ENCODE measurements at places on chromosomes 13 and 19. TPM values are rescaled to one million over a fixed set of nuclear protein-coding genes. Genes with fewer than 3 reads are reported as not detected.

GRCh38 chr19:52638601-52639000, 446 bp upstream of the ZNF83 start:
- no peak for DNase-seq

GRCh38 chr19:24059563-24060295, 27.3 kb upstream of the ZNF254 start:
- DNase-seq = no peak

- no peak for DNase-seq
Observed at GRCh38 chr13:109158383-109158782, 529.0 kb downstream of the MYO16 start.

- DNase-seq = no peak
Observed at GRCh38 chr19:8611877-8612806, 1.6 kb upstream of the ADAMTS10 start.

DNA sequence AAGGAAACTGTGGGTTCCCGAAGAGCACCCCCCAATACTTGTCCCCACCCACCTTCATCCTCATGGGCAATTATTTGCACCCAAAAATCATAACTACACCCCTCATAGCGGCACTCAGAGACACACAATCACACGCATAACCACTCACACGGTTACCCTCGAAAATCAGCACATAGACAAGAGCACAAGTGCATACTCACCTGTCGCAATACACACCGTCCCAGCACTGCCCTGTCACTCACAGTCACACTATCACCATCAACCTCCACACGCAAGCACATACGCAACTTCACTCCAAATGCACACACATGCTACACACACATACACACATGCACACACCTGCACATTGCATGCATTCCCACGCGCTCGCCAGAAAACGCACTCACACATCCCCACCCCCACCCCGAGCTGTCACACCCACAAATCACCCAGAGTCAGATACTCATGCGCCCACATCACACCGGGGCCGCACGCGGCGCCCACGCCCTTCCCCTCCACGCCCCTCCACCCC, 535 bp downstream of the COL5A3 start:
- no peak for DNase-seq

DNA sequence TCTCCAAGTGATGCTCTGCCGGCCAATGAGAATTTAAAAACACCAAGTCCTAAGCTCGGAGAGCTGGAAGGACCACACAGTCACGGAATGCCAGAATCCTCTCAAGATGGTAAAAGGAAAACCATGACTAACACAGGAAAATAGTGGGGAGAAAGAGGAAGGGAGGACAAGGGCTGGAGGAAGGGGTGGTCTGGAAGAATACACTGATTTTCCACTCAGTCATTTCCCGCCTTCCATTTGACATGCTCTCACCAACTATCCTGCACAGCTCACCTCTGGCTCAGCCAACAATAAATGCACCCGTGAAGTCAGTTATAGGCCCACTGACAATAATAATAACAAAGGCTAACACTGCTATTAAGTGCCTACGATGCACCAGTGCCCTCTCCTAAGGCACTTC, 31.5 kb downstream of the SLC7A1 start:
- DNase-seq = no peak

- no peak for DNase-seq
Observed at GRCh38 chr19:47826800-47827199, 5.1 kb downstream of the CRX start.

GRCh38 chr13:92802776-92803175, 423.8 kb upstream of the GPC6 start:
- DNase-seq = no peak

DNA sequence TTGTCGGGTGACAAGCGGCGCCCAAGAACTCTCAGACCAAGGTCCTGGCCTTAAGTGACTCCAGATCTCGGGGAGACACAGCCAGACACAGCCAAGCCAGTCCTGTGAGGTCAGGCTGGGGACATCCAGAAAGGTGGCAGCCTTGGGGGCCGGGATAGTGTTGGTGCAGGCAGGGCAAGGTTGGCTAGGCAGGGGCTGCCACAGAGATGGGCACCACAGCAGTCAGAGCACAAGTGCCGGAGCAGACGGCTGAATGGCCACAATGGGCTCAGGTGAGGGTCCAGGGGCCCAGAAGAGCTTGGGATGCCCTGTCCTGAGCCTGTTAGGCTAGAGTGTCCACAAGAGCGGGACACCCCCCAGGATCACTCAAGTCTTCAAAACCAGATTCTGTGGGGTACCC, 32.2 kb downstream of the MAU2 start:
- no peak for DNase-seq

DNA sequence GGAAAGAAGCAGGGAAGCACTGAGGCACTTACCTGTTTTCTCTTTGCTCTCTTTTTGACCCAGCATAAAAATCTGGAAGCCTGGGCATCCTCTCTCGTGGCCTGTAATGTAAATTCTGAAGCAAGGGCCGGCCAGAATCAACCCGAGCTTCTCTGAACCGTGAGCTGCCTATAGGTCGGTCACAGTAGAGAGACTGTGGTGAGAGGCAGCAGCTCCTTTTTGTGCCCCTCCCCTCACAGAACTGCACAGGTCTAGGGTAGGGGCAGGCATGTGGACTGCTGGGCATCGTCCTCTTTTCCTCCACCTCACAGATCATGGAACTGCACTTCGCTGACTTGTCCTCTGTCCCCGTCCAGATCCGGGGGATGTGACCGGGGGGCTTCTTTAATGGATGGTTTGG, 12.5 kb downstream of the FAM124A start:
- no peak for DNase-seq

DNA sequence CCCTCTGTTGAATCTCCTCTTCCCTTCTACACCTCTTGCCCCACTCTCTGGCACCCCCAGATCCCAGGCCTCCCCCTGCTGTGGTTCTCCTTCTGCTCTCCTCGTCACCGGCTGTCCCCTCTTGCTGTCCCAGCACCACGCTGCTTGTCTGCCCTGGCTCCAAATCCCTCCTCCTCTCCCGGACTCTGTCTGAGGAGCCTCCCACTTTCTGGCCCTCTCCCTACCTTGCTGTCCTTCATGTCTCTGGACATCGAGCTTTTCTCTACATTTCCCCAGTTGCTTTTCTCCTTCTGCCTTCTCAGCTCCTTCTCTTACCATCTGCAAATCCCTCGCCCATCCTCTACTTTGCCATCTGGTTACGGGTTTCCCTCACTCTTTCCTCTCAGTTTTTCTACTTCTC, 1.2 kb downstream of the ZNF347 start:
- DNase-seq = no peak

- DNase-seq = no peak
Observed at GRCh38 chr13:52797176-52797575, 51.3 kb downstream of the PCDH8 start.

- no peak for DNase-seq
Observed at GRCh38 chr13:112818040-112818697, 128.3 kb downstream of the ATP11A start.

DNA sequence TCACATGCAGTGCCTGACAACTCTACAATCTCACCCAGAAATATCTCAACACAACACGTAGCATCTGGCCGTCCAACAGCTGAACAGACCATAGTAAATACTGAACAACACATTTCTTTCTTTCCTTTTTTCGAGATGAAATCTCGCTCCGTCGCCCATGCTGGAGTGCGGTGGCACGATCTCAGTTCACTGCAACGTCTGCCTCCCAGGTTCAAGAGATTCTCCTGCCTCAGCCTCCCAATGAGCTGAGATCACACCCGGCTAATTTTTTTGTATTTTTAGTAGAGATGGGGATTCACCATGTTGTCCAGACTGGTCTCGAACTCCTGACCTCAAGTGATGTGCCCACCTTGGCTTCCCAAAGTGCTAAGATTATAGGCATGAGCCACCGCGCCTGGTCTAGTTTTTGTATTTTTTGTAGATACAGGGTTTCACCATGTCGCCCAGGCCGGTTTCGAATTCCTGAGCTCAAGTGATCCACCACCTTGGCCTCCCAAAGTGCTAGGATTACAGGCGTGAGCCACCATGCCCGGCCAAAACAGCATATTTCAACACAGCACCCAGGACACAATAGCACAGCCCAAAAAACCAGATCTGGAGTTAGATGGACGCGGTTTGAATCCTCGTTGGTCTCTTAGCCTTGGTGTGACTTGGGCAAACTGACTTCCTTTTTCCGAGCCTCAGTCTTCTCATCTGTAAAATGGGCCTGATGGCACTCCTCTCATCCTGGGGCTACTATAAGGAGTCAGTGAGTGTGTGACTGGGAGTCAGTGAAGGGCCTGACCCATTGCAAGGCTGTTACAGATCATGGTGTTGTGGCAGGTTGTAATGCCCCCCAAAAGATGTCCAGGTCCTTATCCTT, 22.6 kb downstream of the CYP2A6 start:
- DNase-seq = no peak

GRCh38 chr13:42574435-42575311, 721 bp downstream of the TNFSF11 start:
- DNase-seq = peak; percentile 22

DNA sequence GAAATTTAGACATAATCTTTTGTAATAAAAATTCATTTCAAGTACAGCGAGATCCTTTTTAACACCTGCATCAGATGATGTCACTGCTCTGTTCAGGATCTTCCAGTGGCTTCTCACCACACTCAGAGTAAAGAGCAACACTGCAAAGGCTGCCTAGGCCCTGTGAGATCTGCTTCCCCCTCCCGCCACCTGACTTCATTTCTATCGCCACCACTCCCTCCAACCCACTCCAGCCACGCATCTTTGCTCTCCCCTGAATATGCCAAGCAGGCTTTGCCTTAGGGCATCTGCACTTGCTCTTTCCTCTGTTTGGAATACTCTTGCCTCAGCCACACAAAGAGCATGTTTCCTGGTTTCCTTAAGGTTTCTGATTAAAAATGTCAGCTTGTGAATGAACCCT, 58.3 kb downstream of the MBNL2 start:
- no peak for DNase-seq

GRCh38 chr13:106691861-106692260, 123.9 kb upstream of the ARGLU1 start:
- no peak for DNase-seq

DNA sequence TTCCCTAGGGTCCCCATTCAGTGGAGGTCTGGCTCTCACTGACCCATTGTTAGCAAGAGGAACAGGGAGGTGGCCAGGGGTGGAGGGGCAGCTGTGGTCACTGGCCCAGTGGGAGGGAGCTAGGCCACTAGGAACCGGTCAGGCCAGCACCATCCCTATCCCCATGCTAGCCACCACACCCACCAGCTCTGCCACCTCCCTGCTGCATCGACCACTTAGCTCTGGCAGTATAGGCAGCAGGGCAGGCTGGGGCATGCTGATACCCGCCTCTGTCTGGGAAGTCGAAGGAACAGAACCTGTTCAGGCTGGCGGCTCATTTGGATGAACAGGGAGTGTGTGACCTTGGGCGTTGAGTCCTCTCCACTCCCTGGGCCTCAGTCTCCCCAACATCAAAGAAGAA, 4.7 kb downstream of the PPP1R13L start:
- no peak for DNase-seq

- DNase-seq = peak; percentile 16
Observed at GRCh38 chr13:51895906-51896888, 34.4 kb downstream of the CCDC70 start.

GRCh38 chr13:106103779-106104178, 431.7 kb downstream of the EFNB2 start:
- DNase-seq = no peak

DNA sequence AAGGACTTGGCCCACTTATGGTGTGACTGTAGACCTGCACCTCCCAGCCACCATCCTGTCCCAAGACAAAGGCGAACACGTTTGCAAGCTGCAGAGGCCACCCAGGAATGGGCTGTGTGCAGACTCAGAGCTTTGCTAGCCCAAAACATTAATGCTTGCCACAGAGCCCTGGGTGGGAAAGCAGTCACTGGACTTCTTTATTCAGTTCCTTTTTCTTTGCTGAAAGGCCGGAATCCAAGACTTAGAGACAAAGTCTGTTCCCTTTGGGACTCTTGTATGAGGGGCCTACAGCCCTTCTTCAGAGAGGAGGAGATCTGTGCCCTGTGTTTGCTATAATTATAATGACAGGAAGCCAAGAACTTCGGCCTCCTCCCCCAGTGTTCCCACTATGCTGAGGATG, 167.8 kb downstream of the DLEU7 start:
- DNase-seq = no peak

GRCh38 chr19:43956827-43957226, 5.8 kb downstream of the ZNF221 start:
- no peak for DNase-seq

DNA sequence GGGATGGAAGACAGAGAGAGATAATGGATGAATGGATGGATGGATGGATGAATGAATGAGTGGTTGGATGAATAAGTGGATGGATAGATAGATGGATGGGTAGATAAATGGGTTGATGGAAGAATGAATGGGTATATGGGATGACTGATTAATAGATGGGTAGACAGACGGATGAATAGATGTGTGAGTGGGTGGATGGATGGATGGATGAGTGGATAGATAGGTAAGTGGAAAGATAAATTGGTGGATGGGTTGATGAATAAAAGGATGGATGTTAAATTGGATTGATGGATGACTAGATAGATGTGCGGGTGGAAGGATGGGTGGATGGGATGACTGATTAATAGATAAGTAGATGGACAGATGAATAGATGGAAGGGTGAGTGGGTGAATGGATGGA, 1.4 kb downstream of the CASP14 start:
- no peak for DNase-seq

DNA sequence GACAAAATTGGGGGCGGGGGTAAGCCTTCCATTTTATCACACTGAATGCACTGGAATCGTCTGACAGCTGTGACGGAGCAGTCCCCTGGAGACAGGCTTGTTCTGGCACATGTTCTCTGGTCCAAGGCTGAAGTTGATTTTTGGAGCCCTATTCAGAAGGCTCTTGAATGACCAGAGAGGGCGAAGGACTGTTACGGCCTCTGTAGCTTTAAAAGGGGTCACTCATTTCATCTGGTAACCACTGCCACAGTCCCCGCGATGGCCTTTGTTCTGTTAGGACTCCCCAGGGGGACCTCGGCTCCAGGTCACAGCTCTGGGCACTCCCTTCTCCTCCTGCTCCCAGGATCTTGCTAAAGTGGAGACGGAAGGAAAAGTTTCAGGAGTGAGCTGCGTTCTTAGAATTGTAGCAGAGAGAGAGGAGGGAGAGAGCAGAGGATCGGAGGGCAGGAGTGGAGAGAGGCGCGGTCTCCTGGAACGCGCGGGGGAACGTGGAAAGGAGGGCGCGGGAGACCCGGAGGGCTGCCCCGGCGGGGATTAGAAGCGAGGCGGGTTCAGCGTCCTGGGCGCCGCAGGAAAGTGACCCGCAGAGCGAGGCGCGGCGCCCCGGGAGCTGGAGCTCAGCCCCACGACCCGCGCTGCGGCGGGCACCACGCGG, 134.3 kb upstream of the MYO16 start:
- DNase-seq = no peak

Gene ZNF835
- polyA plus RNA-seq = 5.5 TPM

Gene LPAR6
- polyA plus RNA-seq = 2.8 TPM

Gene CEACAM8
- polyA plus RNA-seq = not detected

Gene KIR3DL1
- polyA plus RNA-seq = not detected
